ENCODE measurements at places on chromosomes 11 and 22.

DNA sequence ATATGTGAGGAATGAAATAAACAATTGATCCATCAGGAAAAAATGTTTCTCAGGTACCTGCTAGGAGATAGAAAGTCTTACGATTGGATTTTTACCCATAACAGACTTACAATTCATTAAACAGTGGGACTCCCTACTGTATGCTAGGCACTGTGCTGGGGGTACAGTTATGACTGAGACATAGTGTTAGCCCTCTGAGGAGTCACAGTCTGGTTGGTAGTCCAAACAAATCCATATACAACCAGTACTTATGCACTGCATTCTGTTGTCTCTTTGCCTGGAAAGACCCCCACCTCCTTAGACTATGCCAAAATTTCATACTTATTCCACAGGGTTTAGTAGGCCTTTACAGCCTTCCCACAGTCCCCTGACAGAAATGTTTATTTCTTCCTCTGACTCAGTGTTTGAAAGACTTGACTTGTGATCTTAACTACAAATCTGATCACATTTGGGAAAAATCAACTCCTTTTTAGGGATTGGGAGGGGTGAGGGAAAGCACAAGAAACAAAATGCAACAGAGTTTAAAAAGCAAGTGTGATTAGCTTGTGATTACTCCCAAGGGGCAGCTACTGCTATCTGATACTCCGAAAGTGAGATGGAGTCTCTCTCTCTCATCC is 69.4 kb upstream of the HORMAD2 start:
- DNase-seq: no peak

GRCh38 chr11:44785856-44786607 is 59.3 kb downstream of the TSPAN18 start:
- DNase-seq: no peak

- no peak for DNase-seq
These were observed 46.2 kb upstream of the CSTF3 start for GRCh38 chr11:33207408-33207985.

GRCh38 chr11:92424281-92424680 is 199.7 kb downstream of the FAT3 start:
- no peak for DNase-seq

- no peak for DNase-seq
These were observed 45.5 kb upstream of the ALKBH3 start for GRCh38 chr11:43835104-43835503.

DNA sequence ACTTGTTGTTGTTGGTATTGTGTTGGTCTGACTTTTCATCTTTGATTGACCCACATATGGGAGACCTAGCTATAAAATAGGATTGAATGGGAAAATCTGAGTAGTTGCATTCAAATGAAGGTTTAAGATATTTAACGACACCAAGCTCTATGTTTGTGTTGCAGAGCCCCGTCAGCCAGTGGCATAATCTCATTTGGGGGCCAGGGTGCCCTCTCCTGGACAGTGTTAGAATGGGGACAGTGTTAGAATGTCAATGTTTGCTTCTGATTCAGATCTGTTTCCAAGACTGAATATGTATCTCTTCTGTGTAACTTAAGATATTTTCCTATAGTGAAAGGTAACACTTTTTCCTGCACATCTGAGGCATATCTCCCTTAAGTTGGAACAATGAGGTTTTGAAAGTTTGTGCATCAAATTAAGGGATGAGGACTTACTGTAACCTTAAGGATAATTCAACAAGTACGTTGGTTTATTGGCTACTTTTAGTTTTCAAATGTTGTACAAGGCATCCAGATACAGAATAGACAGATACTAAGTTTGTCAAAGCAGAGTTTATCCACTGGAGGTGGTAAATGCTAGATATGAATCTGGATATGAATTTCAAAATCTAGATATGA is 5.3 kb upstream of the OR52M1 start:
- DNase-seq: peak; percentile 61

DNA sequence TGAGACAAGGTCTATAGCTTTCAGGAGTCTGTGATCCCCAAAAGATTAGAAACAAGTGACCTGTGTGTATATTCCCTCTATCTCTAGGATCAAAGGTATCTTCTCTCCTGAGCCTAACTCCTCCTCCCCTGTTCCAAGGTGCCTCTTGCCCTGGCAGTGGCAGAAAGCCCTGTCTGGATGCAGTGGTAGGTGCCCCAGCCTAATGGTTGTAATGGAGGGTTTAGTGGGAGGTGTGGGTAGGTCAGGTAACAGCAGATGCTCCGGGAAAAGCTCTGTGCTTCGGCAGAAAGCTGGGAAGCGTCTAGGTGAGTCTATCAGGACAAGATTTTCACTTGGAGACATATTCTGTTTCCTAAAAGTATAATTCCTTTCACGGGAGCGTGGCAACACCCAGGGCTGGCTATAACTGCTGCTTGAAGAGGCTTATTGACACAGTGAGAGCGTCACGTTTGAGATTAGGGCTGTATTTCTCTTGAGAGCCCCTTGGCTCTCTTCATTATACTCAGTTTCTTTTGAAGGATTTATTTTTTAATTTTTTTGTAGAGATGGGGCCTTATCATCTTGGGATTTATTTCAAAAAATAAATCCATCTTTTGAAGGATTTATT is 49.5 kb downstream of the PRR5L start:
- no peak for DNase-seq

DNA sequence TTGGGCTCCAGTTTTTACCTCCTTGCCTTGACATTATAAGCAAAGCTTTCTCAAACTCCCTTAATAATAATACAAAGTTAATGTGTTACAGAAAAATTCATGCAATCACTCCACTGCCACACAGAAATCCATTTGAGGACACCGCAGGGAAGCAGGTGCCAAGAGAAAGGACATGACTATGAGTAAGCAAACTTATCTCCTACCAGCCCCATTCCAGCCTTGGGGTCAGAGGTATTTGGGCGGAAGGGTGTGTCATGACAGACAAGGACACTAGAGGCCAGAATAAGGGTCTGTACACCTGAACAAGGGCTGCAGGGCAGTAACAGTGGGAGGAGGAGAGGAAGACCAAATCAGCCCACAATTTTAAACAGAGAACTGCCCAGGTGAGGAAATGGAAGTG is 5.9 kb downstream of the GNG3 start:
- DNase-seq: no peak

GRCh38 chr11:35651263-35651662 is 11.3 kb upstream of the TRIM44 start:
- DNase-seq: no peak

- DNase-seq: no peak
These were observed 53.7 kb upstream of the CCDC34 start for GRCh38 chr11:27416568-27417176.

GRCh38 chr11:93498641-93499040 is 44.5 kb downstream of the SMCO4 start:
- DNase-seq: no peak

DNA sequence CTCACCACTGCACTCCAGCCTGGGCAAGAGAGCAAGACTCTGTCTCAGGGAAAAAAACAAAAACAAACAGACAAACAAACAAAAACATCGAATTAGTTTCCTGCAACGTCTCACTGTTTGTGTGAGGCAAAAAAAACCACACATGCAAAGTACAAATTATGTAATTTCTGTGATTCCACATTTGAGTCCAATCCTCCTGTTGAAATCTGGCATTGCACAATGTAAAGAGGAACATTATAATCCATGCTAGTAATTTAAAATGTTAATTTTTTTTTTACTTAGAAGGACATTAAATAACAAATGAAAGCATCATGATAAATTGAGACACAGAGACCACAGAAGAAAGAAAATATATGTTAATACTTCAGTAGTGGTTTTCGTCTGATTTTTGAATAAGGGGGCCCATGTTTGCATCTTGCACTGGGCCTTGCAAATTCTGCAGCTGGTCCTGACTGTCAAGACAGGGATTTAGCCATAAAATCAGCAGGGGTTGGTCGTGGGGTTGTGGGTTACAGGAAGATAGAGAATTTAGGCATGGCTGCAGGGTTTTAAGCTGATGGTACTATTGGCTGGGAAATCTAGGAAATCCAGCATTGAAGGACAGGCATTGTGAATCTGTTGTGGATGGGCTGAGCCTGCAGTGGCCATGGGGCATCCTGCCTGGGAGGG is 102.6 kb upstream of the ALDH3B2 start:
- peak; percentile 2 for DNase-seq

DNA sequence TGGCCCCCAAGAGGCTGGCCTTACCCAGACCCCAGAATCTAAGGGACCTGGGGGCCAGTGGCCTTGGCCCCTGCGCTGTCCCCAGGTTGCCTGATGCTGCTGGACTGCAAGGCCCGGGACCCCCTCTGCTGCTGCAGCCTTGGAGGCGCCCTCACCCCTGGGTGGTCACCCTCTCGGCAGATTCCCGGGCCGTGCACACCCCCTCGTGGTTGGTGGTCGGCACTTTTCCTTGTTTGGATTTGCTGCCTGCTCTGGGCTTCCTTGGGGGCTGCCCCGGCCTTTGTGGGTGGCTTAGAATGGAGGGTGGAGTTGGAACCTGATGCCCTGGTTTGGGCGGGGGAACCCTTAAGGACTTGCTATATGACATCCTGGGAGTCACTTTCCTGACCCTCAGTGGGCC is 5.3 kb downstream of the RIN1 start:
- DNase-seq: no peak

- no peak for DNase-seq
These were observed 1188.1 kb downstream of the LRRC4C start for GRCh38 chr11:40271361-40271760.

DNA sequence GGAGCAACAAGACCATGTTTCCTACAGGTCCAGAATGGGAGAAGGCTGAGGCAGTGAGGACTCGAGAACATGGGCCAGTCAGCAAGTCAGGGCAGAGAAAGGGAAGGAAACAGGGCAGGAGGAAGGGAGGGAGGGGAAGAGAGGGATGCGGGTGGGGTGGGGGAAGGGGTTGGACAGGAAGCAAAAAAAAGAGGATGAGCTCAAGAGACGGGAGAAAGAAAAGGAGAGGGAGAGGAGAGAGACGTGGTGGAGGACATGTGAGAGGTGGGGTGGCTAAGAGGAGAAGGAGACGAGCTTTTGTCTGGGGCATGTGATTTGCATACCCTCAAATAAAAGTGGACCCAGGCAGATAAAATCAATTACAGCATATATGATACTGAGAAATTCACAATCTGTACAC is 389.5 kb upstream of the B3GAT1 start:
- DNase-seq: no peak

- no peak for DNase-seq
These were observed 78.6 kb upstream of the RTL6 start for GRCh38 chr22:44576311-44577260.

DNA sequence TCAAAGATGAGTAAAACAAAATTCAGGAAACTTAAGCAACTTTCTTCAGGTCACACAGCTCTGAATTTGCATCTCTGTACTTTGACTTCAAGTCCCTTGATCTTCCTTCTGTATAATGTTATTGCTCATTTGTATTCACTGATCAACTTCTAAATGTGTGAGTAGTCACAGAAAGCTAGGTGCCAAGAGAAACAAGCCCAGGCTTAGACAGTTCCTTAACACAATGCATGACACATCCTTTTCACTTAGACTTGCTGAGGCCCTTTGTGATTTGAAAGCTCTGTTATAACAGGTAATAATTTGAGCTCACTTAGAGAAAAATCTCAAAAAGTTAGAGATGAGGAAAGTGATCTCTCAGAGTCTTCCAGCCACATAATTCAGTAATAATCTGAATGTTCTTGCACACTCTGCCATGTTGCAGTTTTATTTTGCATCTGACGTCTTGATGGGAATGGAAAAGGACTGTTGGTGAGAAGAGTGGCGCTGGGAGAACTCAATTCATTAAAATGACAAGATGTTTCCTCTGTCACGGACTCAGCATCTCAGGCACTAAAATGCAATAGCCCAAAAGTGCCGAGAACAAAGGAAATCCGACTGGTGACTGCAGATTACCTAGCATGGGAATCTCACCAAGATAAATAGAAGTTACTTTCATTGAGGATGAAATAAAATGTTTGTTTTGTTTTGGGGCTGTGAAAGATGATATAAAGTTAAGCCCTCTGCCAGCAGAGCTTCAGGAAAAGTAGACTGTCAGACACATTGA is 665.3 kb downstream of the OPCML start:
- no peak for DNase-seq

GRCh38 chr11:78651923-78652842 is 77.5 kb upstream of the NARS2 start:
- DNase-seq: no peak

- DNase-seq: no peak
These were observed 24.3 kb downstream of the CD6 start for GRCh38 chr11:60995798-60996197.

- DNase-seq: peak; percentile 66
These were observed 14.5 kb downstream of the XNDC1N start for GRCh38 chr11:71913756-71914526.

- no peak for DNase-seq
These were observed 38.0 kb upstream of the ARFGAP3 start for GRCh38 chr22:42895087-42895486.

- DNase-seq: peak; percentile 78
These were observed 6.0 kb upstream of the ACR start for GRCh38 chr22:50731811-50732624.

DNA sequence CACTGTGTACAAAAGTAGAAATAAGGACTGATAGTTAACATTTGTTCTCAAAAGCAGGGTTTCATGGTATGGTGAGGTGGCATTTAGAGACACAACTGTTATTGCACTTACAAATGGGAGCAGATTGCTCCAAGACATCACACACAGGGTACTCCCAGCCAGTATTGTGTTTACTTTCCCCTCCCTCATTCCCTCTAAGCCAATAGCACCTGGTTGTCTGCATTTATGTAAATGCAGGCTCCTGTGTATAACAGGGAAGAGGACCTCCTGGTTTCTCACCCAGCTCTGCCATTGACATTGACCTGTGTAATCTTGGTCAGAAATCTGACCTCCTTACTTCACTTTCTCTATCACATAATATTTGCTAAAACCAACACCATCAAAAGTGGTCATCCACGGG is 154.4 kb downstream of the NAV2 start:
- DNase-seq: no peak

DNA sequence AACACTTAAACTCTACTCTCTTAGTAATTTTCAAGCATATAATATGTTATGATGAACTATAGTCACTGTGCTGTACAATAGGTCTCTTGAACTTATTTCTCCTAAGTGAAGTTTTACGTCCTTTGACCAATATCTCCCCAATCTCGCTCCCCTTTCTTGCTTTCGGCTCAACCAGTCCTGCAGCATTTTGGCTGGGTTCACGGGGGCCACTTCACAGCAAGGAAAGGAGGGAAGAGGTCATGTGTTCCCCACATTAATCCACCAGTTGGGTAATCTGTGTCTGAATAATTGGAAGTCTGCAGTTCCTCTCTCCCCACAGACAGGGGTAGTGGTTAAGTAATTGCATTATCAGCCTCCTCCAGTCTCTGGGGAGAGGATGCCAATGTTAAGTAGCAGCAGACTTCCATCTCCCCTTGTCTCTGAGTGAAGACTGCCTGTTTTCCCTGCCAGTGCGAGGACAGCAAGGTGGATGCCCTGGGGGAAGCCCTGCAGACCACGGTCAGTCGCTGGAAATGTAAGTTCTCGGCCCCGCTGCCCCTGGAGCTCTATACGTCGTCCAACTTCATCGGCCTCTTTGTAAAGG is 59.2 kb upstream of the CRTAM start:
- no peak for DNase-seq

- no peak for DNase-seq
These were observed 38.9 kb upstream of the CLMP start for GRCh38 chr11:123233975-123234334.

GRCh38 chr11:86625981-86626380 is 46.4 kb downstream of the ME3 start:
- DNase-seq: no peak

GRCh38 chr22:50671641-50672040 is 982 bp upstream of the SHANK3 start:
- DNase-seq: no peak

GRCh38 chr11:126914941-126915340 is 85.6 kb downstream of the KIRREL3 start:
- peak; percentile 82 for DNase-seq

- DNase-seq: peak; percentile 91
These were observed 36.9 kb upstream of the CLPB start for GRCh38 chr11:72471005-72471898.

- DNase-seq: peak; percentile 93
These were observed 1.1 kb upstream of the CHRM4 start for GRCh38 chr11:46392421-46393230.
